T-cell (primary cell): ENCODE measurements at places on chromosomes 13 and 19.

DNA sequence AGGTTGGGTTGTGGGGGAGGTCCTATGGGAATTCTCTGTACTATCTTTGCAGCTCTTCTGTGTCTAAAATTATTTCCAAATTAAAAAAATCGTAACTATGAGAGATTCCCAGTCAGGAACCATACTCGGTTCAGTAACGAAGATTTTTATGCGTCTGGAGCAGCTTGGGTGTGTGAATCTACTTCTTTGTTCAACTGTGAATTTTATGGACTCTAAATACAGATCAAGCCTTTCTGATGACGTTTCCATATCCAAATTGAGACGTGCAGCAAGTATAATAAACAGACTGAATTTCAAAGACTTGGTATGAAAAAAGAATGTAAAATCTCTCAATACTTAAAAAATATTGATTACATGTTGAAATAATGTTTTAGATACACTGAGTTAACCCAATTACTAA, 30.9 kb downstream of the MLLT1 start:
- no peak for DNase-seq

GRCh38 chr13:51806566-51806965, 2.6 kb upstream of the DHRS12 start:
- DNase-seq, result no peak

- DNase-seq, result no peak
These were observed 2.1 kb downstream of the SPATA13 start for GRCh38 chr13:24162604-24163003.

GRCh38 chr19:39197808-39198207, 1.0 kb downstream of the NCCRP1 start:
- no peak for DNase-seq

DNA sequence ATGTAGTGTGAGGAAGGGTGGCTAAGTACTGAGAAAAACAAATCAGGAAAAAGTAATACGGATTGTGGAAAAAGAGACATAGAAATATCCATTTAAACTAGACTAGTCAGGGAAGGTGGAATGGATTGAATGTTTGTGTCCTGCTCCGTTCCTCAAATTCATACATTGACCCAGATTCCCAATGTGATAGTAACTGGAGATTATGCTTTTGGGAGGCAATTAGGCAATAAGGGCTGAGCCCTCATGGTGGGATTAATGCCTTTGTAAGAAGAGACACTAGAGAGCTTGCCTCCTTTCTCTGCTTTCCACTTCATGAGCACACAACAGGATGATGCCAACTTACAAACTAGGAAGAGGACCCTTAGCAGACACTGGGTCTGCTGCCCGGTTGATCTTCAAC, 765.2 kb upstream of the GPC6 start:
- no peak for DNase-seq

GRCh38 chr13:106619688-106620555, 52.0 kb upstream of the ARGLU1 start:
- no peak for DNase-seq

- no peak for DNase-seq
These were observed 414.6 kb downstream of the ITGBL1 start for GRCh38 chr13:101866889-101867581.

DNA sequence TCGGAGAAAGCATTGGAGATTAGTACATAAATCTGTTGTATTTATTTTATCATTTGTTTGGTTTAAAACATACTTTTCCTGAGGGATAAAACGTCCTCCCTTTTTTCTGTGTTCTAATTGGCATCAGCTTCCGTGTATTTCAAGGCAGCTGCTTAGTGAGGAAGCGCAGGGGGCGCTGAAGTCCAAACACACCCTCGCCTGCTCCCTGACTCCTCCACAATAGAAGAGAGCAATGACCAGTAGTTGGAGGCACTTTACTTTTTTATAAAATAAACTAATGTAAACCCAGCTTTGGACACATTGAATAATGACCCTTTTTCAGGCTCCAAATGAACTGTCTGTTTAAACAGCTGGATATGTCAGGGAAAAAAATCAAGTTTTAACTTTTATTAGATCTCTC, 79.9 kb downstream of the RNASEH2B start:
- no peak for DNase-seq

GRCh38 chr19:34976611-34977010, 12.6 kb upstream of the ZNF792 start:
- DNase-seq, result no peak

DNA sequence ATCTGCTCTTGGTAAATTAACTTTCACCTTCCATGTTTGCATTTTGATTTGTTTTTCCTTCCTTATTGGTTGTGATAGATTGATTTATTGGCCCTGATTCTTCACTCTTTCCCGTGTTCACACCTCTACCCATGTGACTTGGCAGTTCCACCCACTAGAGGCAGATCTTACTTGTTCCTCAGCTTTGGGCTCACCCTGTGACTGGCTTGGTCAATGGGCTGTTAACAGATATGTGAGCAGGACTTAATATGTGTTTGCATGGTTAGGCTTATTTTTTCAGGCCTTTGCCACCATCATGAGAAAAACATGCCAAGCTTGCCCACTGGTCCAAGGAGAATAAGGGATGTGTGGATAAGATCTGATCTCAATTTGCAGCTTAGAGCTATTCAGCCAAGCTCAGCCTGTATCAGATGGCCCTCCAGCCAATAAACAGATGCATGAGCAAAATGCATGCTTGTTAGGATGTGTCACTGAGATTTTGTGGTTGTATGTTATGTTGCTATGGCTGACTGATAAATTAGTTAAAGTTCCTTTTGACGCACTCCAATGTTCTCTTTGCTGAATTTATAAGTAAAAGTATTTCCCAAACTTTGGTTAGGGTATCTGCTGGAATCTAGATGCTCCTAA, 48.0 kb downstream of the RGCC start:
- DNase-seq, result no peak

DNA sequence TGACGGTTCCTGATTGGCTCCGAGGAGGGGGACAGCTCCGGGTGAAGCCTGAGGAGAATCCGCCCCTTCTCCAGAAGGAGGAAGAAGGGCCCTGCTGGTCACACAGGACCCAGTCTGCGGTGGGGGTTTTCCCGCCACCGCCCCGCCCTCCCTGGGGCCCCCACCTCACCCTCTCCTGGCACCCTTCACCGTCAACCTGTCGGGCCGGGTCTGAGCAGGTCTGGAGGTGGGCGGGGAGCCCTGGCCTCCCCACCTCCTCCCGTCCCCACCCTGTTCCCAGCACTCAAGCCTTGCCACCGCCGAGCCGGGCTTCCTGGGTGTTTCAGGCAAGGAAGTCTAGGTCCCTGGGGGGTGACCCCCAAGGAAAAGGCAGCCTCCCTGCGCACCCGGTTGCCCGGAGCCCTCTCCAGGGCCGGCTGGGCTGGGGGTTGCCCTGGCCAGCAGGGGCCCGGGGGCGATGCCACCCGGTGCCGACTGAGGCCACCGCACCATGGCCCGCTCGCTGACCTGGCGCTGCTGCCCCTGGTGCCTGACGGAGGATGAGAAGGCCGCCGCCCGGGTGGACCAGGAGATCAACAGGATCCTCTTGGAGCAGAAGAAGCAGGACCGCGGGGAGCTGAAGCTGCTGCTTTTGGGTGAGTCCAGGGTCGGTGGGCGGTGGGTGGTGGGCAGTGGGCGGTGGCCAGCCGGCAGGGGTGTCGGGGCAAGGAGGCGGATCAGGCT, at the start of gene GNA15:
GNA15 (plus strand) TSS at position 73 of the 723 bp plus-strand sequence; CDS start at position 491, 418 bp downstream.
- DNase-seq, result peak; percentile 10

GRCh38 chr13:101530293-101530692, 77.8 kb downstream of the ITGBL1 start:
- DNase-seq, result no peak

- no peak for DNase-seq
These were observed 6.0 kb downstream of the TMEM255B start for GRCh38 chr13:113764793-113765563.

DNA sequence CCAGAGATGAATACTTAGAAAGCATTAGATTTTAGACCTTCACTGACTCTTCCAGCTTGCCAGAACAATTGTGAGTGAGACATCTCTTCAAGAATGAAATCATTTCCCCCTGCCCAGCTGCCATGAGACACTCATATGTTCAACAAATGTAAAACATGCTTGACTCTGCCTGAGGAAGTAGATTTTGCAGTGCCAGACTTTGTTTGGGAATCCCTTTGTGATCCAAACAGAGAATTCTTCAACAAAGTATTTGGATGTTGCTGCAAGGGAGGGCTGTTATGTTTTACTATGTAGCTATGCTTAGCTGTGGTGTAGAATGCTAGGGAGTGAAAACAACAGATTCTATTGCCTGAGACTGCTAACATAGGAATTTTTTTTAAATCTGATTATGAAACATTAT, 416.4 kb downstream of the DCT start:
- no peak for DNase-seq

- no peak for DNase-seq
These were observed 12.5 kb downstream of the ALG5 start for GRCh38 chr13:36986462-36987240.

GRCh38 chr19:50501568-50502475, 9.2 kb downstream of the JOSD2 start:
- DNase-seq, result no peak

GRCh38 chr19:42846597-42846996, 32.9 kb downstream of the PSG1 start:
- DNase-seq, result no peak

DNA sequence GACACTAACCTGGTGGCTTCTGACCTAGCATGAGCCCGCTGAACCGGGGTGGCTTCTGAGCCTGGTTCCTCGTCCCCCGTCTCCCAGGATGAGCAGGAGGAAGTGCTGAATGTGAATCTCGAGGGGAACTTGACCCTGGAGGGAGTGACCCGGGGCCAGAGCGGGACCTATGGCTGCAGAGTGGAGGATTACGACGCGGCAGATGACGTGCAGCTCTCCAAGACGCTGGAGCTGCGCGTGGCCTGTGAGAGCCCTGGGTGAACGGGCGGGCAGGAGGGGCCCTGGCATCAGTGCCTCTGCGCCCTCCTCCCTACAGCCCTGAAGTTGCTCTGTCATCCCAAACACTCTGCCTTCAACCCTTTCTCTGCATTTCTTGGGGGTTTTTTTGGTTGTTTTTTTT, 5.6 kb downstream of the BCAM start:
- no peak for DNase-seq

DNA sequence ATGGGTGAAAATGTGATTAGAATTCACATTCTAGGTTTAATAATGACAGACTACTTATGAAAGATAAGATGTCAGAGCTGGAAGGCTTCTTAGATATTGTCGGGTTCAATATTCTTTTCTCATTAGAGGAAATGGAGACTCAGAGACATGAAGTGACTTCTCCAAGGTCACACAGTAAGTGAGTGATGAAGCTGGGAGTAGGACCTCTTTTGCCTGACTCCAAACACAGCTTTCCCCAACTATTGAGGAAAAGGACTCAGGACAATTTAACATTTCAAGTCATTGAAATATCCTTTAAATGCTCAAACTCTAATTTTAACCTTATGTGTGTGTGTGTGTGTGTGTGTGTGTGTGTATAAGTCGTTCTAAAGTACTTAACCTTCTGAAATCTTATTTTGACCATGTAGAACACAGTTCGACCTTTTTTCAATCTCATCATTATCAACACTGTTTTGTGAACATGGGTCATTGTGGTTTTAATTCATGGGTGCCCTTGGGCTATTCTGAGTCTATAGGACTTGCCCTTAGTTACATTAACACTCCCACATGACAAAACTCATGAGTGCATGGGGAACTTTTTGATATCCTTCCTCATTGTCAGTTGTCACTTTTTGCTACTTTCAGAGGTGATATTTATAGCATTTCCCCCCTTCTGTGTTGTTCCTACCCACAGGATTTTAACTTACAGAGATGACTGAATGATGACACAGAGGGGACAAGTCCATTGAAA, 53.0 kb downstream of the LRCH1 start:
- no peak for DNase-seq

DNA sequence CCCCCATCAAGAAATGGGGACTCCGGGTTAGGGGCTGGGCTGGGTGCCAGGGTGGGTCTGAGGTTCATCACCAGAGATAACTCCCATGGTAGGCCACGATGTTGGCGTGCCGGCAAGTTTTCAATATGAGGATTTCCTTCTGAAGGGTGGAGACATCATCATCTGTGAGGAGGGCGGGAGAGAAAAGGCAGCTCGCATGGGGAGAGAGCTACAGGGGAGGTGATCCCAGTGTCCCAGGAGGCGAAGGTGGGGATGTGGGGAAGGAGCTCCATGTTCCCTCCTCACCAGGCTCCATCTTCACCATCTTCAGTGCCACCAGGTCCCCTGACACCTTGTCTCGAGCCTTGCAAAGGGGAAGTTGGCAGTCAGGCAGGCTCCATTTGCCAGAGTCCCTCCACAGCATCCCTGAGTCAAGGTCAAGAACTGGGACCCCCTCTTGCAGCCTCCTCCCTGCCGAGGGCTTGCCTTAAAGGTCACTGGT, 430 bp downstream of the MAP4K1 start:
- DNase-seq, result peak; percentile 7

GRCh38 chr13:45249662-45250061, 48.8 kb upstream of the KCTD4 start:
- no peak for DNase-seq

DNA sequence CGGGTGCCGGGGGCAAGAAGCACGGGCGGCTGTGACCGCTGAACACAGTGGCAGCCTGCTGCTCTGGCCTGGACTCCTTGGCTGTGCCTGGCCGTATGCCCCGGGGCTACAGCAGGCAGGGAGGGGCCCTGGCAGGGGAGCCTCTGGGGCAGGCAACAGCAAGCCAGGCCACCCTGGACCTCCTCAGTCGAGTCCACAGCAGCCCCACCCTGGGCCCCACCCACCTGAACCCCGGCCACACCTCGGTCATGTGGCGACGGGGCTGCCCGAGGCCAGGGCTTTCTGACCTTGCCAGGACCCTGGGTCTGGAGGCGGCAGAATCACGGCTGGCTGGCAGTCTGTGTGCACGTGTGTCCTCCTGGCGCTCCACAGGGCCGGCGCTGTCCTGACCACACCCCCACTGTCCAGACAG, 8.7 kb downstream of the CILP2 start:
- DNase-seq, result no peak

GRCh38 chr19:16045893-16046292, 30.4 kb upstream of the TPM4 start:
- no peak for DNase-seq

DNA sequence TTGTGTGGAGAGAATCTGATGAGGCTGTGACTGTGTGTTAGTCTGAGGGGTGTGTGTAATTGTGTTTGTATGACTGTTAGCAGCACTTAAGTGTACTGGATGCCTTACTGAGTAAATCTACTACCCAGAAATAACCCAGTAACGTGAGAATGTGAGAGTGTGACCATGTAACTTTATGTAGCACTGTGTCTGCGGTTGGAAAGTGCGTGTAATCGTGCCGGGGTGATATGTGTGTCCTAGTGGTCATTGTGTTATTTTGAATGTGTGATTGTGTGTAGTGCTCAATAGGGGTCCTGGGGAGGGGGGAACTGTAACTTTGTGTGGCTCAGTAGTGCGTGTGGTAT, 550 bp downstream of the ZNF383 start:
- no peak for DNase-seq
